ENCODE measurements at places on chromosomes 1 and 21.

DNA sequence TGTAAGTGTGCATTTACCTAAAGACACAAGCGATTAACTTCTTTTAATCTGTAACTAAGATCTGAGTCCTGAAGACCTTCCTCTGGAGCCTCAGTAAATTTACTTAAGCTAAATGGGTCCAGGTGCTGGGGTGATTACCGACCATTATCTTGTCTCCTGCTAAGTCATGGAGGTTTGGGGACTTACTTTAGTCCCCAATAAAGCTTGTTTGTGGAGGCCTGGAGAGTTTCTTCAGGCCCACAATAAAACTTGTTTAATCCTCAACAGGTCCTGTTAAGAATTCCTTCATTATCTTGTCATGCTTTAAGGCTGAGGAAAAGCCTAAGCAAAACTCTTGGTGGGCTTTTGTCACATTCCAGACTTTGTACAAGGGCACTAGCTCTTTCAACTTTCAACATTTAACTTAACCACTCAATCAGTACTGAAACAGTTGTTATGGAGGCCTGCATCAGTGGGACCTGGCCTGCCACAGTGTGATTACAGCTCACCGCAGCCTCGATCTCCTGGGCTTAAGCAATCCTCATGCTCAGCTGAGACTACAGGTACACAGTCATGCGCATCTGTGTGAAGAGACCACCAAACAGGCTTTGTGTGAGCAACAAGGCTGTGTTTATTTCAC, 84.0 kb downstream of the FMO4 start:
- DNase-seq = no peak

DNA sequence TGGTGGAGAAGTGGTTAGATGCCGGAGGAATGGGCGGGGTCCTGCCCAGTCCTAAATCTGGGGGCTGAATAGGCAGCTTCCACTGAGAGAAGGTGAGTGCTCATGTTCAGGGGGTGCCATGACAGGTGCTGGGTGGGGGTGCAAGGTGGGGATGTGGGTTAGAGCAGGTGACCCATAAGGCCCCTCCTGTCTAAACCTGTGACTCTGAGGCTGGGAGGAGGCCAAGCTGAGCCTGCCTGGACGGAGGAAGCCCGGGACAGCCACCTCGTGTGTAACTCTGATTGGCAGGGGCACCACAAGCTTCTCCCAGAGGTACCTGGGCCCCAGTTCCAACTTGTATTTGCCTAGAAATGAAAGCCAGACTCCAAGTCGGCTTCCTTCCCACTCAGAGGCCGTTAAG, 10.7 kb downstream of the GPR157 start:
- DNase-seq = no peak

- DNase-seq = peak; percentile 31
These were observed 56.2 kb upstream of the DPH5 start for GRCh38 chr1:101081496-101082488.

DNA sequence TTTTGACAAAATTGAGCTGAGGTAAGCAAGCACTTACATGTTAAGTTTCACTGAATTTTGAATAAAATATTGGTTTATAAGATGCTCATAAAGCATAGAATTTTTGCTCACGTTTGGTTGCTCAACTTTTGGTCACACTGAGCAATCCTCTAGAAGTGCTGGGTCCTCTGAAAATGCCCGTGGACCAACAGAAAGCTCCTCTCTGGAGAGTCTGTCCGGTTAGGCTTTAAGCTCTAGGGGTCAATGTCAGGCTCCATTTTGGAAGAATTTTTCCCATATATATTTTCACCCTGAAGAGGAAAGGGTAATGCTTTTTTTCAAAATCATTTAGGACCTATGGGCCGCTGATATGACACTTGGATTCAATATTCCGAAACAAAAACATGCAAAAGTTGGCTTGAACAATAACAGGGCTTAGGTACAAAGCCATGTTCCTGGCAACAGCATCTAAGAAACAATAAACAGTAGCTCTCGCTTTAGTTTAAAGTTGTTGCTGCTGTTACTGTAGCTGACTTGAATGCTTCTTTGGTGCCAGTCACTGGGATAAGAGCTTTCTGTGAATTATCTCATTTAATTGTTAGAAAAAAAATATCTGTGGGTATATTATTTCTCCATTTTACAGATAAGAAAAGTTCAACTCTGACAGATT, 131.7 kb upstream of the ESRRG start:
- DNase-seq = no peak

DNA sequence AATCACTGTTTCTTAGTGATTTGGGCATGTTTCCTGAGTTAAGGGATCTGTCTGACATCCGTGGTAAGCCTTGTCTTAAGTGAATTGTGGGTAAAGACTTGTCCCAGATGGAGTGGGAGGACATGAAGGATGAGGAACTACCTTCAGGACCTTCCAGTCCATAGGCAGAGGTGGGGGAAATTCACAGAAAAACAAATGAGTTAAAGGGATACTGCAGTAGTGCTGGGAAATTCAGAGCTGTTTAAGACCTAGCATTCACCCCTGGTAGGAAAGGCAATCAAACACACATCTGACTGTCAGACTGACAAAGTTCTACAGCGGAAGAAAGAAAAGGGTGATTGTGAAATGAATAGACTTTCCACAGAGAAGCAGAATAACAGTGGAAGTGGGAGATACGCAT, 3.0 kb downstream of the GNAT2 start:
- DNase-seq = no peak

- DNase-seq = no peak
These were observed 4.6 kb upstream of the ATP13A2 start for GRCh38 chr1:17016317-17016661.

GRCh38 chr1:91031081-91031480, 9.2 kb upstream of the ZNF644 start:
- no peak for DNase-seq

DNA sequence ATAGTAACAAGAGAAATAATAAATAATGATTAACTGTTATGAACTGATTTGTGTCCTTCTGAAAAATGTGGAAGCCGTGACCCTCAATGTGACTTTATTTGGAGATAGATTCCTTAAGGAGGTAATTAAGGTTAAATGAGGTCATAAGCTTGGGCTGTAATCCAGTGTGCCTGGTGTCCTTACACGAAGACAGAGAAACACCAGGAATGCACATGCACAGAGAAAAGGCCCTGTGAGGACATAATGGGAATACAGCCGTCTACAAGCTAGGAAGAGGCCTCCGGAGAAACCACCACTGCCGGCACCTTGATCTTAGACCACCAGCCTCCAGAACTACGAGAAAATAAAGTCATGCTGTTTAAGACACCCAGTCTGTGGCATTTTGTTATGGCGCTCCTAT, 215.9 kb downstream of the NEGR1 start:
- DNase-seq = no peak

GRCh38 chr1:32765570-32766327, 51.4 kb downstream of the YARS1 start:
- no peak for DNase-seq

- DNase-seq = no peak
These were observed 232.6 kb downstream of the PCP4 start for GRCh38 chr21:40099809-40100208.

DNA sequence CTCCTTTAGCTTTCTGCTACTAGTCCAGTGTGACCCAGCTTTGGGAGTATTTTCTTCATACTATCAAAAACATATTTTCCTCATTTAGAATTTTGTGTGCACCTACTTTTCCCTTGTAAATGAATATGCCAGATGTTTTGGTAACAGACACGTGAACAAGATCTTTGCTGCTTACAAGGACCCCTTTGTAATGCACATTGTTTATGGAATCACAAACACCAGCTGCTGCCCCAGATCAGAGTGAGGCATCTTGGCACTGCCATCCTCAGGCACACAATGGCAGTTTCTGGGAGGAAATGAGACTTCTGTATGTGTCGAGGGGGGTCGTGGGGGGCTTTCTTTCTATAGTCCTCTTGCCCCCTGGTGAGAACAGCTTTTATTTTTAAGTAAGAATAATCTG, 115.7 kb downstream of the RGL1 start:
- no peak for DNase-seq

GRCh38 chr1:222042120-222042519, 300.2 kb upstream of the DUSP10 start:
- no peak for DNase-seq

DNA sequence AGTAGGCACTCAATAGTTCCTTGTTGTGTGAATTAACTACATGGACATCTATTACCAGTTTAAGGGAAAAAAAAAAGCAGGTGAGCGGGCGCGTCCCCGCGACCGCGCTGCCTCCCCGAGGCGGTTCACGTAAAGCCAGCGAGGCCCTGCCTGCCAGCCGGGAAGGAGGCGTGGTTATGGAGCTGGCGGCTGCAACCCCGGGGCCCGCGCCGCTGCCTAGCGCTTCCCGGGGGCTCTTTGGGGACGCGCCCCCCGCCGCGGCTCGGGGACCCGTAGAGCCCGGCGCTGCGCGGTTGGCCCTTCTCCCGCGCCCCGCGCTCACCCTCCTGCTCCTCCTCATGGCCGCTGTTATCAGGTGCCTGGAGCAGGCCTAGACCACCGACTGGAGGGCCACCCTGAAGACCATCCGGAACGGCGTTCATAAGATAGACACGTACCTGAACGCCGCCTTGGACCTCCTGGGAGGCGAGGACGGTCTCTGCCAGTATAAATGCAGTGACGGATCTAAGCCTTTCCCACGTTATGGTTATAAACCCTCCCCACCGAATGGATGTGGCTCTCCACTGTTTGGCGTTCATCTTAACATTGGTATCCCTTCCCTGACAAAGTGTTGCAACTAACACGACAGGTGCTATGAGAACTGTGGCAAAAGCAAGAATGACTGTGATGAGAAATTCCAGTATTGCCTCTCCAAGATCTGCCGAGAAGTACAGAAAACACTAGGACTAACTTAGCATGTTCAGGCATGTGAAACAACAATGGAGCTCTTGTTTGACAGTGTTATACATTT, 2.6 kb upstream of the CC2D1B start:
- peak; percentile 55 for DNase-seq

DNA sequence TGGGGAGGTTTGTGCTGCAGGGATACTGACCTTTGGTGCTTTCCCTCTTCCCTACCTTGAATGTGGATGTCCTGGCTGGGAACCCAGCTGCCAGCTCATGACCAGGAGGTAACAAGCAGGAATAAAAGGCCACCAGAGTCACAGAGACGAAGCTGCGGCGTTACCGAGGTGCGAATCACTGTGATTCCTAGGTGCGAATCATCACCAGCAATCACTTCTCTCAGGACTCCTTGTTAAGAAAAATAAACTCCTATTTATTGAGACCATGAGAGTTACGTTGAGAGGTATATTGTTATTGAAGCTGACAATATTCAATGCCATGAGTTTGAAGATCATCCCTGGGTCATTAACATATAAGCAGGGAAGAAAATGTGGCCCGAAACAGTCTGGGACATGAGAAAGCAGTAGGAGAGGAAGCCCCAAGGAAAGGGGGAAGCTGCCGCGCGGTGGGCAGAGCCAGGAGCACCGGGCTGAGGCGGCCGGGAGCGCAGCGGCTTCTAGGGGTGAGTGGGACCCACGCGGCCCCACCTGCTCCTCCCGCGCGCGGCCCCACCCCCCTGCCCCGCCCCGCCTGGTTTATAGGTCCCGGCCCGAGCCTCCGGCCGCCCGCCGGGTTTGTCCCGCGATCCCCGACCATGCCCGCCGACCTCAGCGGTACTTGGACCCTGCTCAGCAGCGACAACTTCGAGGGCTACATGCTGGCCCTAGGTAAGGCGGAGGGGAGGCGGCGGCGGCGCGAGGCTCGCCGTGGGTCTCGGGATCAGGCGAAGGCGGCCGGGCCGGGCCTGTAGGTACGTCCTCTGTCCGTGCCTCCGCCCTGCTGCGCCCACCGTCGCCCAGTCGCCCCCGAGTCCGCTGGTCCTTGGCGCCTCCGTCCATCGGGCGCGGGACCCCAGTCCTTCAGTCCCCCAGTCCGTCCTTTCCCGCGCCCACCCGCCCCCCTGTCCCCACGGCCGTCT, at the start of gene RBP7:
TSS of gene RBP7 (plus strand) at position 605 of the 959 bp plus-strand sequence. CDS start at position 636, 31 bp downstream.
- DNase-seq = no peak

GRCh38 chr1:242585616-242586359, 61.3 kb upstream of the PLD5 start:
- no peak for DNase-seq

DNA sequence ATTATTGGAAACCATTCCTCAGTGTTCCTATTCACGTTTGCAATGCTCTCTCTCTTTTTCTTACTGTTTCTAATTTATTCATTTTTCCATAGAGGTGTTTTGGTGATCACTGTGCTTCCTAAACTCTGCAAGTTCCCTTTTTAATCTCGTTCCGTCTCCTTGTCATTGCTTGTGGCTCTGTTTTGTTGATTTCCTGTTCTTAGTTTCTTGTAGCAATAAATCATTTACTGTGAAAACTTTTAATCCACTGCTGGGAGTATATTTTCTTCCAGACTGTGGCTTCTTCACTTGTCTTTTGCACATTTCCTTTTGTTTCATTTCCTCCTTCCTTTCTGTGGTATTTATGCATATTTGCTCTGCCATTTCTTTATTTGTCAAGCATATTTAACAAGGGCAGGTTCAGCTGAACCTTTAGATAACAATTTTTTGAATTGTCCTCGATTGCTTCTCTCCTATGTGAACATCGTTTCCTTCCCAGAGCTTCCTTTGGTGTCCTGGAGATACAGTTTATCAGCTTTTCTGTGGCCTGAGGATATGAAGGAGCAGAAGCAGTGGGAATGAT, 3.6 kb downstream of the B3GALT5 start:
- DNase-seq = no peak

- DNase-seq = no peak
These were observed 16.1 kb upstream of the SLAMF6 start for GRCh38 chr1:160538985-160539651.

GRCh38 chr21:44822484-44823178, 4.8 kb upstream of the SUMO3 start:
- no peak for DNase-seq

DNA sequence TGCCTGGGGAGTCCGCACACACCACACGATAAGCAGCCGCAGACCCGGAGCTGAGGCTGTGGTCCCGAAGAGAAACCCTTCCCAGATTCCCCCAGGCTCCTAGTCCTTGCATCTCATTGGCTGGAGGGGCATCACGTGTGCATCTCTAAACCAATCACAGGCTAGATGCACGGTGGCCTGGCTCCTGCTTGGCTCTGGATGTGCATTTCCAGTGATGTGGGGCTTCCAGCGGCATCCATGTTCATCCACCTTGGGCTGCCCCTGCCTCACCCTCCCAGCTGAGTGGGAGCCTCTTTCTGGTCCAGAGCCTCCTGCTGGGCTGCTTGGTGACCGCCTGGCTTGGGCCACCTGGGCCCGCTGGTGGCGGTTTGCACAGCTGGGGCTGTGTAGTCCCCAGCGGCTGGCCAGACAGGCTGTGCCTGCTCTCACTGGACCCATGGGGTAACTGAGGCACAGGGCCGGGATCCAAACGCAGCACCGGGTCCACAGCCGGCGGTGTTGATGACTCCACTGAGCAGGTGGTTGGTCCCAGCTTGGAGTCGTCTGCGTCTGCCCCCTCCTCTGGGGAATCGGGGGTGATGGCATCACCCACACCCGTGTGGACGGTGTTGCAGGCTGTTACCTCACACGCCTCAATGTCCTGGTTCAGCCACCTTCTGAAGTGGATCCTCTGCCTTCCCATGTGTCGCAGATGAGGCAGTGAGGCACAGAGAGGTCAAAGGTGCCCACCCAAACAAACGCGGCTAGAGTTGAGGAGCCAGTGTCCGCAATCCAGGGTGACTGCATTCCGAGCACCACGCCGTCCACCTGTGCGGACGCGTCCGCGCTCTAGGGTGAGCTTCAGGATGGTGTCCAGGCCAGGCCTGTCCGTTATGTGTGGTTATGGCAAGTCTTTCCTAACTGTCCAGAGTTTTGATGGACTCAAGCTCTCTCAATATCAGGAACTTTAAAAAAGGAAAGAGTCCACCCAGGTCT, 41.3 kb downstream of the COL6A1 start:
- DNase-seq = no peak
